ENCODE measurements at places on chromosomes 4 and X. TPM values are rescaled to one million over a fixed set of nuclear protein-coding genes. Genes with fewer than 3 reads are reported as not detected.

DNA sequence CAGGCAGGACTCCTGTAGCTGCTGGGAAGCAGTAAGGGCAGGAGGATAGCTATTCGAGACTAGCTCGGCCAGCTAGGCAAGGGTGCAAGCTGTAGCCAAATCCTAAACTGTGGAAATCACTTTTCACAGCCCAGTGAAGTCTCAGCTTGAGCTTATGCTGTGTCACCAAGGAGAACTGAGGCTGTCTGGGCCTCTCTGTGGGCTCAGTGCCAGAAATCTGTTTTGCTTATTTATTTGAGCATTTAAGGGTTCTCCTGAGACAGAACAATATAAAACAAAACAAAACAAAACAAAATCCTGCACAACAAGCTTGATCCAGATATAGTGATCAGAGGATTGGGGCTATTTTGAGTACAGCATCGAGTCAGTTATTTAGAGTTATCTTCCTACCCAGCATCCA, 97.5 kb downstream of the FANCB start:
- no peak for DNase-seq

DNA sequence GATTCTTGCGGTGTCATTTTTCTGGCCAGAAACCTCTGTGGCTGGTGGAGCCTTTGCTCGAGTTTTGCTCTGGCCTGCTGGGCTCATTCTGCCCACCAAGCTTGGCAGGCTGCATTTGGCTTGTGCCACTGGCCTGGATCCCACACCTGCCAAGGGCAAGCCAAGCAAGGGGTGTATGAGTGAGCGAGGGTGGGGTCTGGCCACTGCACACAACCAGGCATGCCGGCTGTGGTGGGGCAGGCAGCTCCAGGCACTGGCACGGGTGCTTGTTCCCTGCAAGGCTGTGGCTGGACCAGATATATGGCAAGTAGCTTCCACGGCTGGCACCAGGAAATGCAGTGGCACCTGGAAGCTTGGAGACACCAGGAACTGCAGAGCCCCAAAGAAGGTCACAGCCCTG, 68.6 kb upstream of the PPP3CA start:
- no peak for DNase-seq

DNA sequence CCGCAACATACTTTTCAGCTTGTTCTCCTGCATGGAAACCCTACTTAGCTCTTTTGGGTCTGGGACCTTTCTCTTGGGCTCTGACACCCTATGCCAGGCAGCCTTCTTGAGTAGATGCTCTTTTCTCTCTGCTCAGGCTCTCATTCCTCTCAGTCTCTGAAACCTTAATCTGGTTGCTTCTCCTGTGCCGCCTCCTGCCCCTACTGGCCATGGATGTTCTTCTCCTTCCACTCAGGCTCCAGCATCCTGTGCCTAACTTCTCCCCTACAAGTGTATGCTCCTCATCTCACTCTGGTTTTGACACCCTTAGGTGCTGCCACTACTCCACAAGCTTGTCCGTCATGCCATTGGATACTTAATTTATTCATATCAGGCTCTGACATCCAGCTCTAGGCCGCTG, 15.2 kb downstream of the BLTP1 start:
- DNase-seq: no peak

GRCh38 chr4:8108261-8108660, 50.4 kb downstream of the ABLIM2 start:
- DNase-seq: no peak

GRCh38 chrX:118503260-118504041, 7.8 kb downstream of the DOCK11 start:
- no peak for DNase-seq

GRCh38 chr4:169840554-169840953, 82.8 kb upstream of the HPF1 start:
- no peak for DNase-seq

GRCh38 chr4:138875891-138876608, 139.5 kb upstream of the NOCT start:
- DNase-seq: peak; percentile 59

DNA sequence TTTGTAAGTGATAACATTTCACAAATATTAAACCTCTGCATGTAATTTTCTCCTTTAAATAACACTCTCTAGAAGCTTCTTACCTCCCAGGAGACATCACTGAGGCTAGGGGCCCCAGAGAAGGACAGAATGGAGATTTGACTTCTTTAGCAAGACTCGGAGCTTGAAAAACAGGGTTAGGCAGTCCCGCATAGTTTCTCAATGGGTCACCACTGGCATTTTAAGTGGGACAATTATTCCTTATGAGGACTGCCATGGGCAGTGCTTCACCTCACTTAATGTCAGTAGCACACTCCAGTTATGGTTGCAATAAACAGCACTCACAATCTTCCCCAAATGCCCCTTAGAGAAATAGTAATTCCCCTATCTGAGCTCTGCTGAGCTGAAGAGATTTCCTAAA, 66.7 kb upstream of the NOCT start:
- peak; percentile 24 for DNase-seq

- peak; percentile 84 for DNase-seq
Measured at GRCh38 chr4:183563874-183564273, 59.0 kb downstream of the ING2 start.

- DNase-seq: peak; percentile 13
Measured at GRCh38 chrX:21745756-21746155, 12.2 kb downstream of the SMPX start.

DNA sequence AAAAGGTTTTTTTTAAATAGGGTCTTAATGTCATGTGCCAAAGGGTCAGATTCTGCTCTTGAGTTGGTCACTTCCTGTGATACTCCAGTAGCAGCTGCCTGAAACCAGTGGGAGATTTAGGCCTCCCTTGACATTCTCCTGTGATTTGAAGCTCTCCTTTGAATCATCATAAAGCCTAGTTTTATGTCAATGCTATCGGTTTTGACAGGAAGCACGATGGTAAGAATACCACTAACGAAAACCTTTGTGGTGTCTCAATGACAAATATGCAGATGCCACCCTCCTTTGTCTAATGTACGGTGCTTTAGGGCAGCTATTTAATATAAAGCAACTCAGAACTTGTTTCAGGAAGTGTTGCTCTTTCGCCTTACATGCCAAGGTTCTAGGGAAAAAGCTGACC, 44.2 kb downstream of the CCNI start:
- no peak for DNase-seq

DNA sequence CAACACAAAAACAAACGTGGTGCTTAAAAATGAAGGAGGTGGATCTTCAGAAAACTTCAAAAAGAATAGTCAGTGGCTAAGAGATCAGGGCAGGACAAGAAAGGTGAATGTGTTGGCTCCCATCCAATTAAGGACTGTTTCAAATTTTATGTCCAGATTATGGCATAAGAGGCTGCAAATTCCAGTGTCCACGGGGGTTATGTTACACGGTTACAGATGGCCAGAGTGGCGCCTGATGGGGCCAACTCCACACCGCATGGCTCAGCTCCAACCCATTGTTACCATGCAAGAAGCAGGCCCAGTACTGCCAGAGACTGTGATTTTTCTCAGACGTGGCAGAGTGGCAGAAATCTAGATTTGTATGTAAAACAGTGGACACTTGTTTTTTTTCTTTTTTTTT, 168.4 kb upstream of the TENM3 start:
- DNase-seq: no peak

VSIG4 gene
- polyA plus RNA-seq: not detected

ADH1C gene
- not detected for polyA plus RNA-seq

TACC3 gene
- 46.9 TPM for polyA plus RNA-seq

ASMT gene
- polyA plus RNA-seq: not detected

SCML2 gene
- polyA plus RNA-seq: 0.63 TPM

PLP1 gene
- polyA plus RNA-seq: 0.10 TPM
